NCI-H1105 treated with DMSO at 0.1 percent for 48 hours (cell line): ENCODE measurements at places on chromosomes 2 and 18.

- DNase-seq: peak; percentile 35
Measured at GRCh38 chr18:58865033-58865590, 435 bp downstream of the ZNF532 start.

DNA sequence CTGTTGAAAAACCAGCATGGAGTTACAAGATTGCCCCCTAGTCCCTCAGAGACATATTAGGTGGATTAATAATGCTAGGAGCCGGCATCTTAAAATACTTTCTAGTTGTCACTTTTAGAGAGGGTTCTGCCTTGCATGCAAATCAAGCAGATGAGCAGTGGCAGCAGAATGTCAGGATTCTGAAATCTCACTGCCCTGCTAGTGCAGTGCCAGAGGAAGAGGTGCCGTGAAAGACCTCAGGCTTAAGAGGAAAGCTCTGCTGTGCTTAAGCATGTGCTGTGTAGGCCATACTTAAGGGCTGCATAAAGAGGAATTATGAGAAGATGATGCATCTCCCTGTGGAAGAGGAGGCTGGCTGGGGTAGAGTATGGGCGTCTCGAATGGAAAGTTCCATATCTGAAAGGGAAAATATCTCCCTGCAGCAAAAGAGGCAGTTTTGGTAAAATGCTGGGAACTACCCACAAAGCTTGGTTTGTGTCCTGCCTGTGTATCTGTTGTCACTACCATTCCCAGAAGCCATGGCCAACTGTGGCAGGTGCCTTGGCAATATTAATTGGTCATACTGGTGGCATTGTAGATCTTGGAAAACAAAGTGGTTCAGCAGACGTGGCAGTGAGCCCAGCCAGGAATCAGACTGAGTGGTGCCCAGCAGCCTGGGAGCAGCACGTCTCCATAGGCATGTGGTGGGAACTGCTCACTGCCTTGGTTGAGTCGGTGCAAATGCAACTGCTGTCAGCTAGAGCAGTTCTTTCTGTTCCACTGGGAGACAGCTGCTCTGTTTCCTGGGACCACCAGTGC is 131.9 kb downstream of the EVA1A start:
- no peak for DNase-seq

DNA sequence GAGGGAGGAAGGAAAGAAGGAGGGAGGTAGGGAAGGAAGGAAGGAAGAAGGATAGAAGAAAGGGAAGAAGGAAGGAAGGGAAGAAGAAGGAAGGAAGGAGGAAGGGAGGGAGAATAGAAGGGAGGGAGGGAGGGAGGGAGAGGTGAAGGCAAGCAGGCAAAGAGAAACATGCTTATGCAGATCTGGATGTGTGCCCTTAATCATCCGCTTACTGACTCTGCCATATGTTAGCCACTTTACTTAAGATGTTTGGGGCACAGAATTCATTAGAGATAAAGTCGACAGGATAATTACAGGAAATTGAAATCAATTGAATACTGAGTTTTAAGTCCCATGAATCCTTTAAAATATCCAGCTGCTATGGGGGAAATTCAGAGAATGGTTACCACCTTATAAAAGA is 334.2 kb downstream of the GRB14 start:
- peak; percentile 49 for DNase-seq

- DNase-seq: no peak
Measured at GRCh38 chr2:10740226-10740625, 18.8 kb downstream of the ATP6V1C2 start.

DNA sequence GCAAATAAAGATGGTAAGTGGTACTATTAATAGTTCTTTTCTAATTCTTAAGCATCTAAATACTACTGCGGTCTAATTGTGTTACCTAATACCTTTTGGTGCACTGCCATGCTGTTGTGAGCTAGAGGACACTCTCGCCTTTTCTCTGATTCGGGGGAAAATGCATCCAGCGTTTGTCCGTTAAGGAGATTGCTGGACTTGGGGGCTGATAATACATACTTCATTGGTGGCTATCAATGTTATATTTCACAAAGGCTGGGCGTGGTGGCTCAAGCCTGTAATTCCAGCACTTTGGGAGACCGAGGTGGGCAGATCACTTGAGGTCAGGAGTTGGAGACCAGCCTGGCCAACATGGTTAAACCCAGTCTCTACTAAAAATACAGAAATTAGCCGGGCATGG is 141.7 kb upstream of the TWIST2 start:
- no peak for DNase-seq

DNA sequence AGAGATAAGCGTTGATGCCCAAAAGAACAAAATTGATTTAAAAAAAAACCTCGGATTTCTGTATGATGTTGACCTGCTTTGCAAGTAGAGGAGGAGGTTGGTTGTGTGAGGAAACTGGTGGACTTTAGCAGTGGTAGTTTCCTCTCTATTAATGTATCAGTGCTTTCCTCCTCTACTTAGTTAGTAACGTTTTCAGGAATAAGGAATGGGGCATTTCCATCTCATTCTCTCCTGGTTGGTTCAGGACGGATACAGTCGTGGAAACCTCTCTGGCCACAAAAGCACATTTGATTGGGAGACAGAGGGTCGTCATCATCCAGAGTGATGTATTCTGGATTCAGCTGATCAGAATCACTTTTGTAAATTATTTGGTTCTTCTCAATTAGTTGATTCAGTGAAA is 1.5 kb downstream of the FHOD3 start:
- DNase-seq: no peak

GRCh38 chr2:127627740-127628571 is 18.0 kb upstream of the GPR17 start:
- no peak for DNase-seq

DNA sequence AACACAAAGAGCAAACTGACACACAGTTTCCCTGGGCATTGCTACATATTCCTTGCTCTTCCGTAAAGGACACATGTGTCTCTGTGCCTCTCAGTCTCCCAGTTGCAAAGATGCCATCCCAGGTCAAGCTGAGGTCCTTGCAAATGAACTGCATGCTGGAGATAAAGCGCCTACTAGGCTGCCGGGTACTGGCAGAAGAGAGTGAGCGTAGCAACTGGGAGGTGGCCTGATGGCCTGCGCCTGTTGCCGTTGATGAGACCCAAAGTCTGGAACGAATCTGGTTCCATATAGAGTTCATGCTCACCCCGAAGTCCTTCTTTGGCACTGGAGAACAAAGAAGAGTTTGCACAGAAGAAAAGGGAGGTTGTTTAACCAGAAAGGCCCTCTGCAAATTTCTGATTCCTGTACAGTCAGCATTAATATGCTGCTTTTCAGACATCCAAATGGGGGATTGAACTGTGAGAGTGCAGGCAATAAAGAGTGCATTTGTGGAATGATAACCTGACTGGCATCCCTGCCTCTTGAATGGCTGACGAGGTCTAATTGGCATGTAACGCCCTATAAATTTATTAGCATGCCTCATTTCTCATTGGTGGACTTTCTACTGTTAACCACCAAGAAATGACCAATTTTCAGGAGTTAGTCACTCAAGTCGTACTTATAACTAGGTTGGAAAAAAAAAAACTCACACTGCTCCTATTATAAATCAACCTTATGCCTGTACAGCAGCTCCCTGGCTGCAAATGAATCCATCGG is 78.7 kb downstream of the GBX2 start:
- no peak for DNase-seq

GRCh38 chr18:77320971-77321559 is 71.4 kb downstream of the GALR1 start:
- peak; percentile 4 for DNase-seq

GRCh38 chr2:120498121-120498520 is 152.2 kb downstream of the INHBB start:
- DNase-seq: no peak

DNA sequence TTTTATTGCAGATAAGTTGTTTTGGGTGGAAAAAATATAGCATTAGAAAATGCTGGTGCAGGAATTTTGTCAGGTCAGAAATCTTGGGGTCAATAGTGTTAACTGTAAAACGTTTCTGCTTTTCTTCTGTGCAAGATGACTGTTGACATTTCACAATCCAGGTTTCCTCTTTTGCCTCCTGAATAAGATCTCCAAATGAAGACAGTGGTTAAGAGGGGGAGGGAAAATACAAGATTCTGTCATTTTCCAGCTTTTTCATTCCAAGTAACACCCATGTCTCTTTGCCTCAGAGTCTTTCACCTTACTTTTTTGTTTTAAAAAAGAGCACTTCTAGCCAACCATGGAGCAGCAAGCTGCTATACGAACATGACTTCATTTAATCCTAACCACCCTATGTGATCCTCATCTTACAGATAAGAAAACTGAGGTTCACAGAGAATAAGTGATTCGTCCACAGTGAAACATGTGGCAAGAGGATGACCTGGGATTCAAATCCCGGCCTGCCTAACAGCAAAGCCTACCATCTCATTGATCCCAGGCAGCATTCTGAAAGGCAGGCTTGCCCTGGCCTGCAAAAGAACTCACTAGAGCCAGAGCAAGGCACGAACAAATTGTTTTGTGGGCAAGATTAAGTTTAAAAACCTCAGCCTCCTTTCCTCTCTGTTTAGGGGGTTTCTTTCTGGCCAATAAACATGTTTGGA is 3.0 kb downstream of the PLEK start:
- no peak for DNase-seq

- peak; percentile 46 for DNase-seq
Measured at GRCh38 chr2:218658671-218659257, 659 bp downstream of the ZNF142 start.

GRCh38 chr2:171513719-171514160 is 8.5 kb upstream of the CYBRD1 start:
- no peak for DNase-seq

- peak; percentile 77 for DNase-seq
Measured at GRCh38 chr18:43277164-43277600, at the start of gene SYT4. TSS of gene SYT4 (minus strand) at chr18:43277490. CDS start at chr18:43277281, 209 bp downstream.

DNA sequence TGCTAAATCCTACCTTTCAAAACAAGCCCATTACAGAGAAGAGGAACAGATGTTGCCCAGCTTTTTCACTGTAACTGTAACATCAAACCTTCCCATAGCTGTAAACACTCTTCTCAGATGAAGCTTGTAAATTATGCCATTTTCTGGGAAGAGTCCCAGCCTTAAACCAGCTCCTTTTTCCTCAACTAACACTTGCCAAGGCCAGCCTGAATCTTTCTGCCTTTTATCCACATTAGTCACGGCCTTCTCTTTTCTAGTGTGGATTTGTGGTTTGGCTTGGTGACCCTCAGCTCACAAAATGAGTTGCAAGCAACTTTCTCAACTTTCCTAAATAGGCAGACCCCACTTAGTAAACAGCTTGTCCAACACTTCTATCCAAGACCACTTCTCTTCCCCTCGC is 90.2 kb downstream of the CABLES1 start:
- no peak for DNase-seq

DNA sequence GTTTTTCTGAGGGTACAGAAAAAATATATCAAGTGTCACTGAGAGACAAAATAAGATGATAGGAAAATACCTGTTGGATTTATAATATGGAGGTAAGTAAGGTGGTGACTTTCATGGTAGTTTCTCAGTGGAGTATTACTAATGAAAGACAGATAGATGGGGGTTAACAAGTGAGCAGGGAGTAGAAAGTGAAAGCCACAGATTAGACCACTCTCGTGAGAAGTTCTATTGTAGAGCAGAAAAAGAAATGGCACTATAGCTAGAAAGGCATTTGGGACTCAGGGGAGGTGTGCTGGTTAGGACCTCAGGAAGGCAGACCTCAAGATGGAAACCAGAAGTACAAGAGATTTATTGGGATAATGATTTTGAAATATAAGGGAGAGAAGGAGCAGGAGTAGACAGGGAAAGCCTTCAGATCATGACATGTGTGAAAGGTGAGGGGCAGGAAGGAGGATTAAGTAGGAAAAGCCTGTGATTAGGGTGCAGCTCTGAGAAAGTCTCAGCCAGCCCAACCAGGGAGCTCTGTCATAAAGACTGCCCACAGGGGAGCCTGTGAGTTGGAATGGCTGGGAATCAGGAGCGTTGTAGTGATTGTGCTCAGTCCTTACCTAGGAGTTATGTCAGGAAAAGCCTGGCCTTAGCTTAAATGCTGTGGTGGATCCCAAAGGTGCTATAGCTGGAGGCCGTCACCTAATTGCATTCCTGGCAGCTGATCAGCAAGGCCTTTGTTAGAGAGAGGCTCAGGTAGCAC is 198.1 kb downstream of the IKZF2 start:
- no peak for DNase-seq

GRCh38 chr2:238456970-238457926 is 30.5 kb downstream of the ASB1 start:
- DNase-seq: no peak

DNA sequence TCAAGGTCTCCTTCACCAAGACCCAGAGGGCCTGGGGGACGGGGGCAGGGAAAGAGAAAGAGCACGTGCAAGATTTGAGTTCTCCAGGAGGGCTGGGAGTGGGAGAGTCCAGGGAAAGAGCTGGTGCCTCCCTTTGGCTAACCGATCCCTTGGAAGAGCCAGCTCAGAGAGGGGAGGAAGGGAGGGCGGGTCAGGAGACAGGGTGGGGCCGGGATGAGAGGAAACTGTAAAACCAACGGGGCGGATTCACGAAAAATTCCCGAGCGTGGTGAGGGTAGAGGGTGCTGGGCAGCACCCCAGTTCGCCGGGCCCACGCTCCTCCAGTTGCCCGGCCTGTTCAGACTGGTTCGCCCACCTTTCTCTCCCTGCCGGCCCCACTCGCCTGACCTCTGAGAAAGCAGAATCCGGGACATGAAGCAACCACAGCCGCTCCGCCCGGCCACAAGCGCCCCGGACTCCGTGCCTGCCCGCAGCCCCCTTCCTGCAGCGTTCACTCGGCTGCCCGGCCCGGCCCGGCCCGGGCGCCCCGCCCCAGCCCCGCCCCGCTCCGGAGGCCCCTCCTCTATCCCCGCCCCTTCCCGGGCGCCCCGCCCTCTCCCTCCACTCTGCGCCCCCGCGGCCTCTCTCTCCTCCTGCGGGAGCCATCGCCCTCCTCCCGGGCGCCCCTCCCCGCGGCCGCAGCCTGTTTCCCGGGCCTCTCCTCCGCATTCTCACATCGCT is 230.9 kb upstream of the SMAD2 start:
- DNase-seq: peak; percentile 12

DNA sequence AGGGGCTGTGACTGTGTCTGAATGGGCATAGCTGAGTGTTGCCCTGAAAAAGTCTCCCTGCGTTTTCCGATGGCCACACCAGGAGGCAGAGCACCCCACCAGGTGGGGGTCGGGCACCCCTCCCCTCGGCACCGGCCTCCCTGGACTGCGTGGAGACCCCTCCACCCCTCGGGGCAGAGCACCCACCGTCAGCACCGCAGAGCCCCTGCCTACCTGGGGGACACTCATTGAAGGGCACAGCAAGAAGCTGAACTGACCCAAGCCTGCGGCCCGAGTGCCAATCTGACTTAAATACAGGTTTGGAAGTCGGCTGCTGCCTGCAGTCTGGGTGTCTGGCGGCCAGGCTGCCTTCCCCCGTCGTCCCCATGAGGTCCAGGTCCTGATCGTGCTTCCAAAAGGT is 69.9 kb downstream of the KCNG2 start:
- no peak for DNase-seq

GRCh38 chr18:75223687-75224347 is 13.2 kb downstream of the TSHZ1 start:
- no peak for DNase-seq
